Smooth muscle cell of the brain vasculature (primary cell): ENCODE measurements at places on chromosomes 5 and 9.

DNA sequence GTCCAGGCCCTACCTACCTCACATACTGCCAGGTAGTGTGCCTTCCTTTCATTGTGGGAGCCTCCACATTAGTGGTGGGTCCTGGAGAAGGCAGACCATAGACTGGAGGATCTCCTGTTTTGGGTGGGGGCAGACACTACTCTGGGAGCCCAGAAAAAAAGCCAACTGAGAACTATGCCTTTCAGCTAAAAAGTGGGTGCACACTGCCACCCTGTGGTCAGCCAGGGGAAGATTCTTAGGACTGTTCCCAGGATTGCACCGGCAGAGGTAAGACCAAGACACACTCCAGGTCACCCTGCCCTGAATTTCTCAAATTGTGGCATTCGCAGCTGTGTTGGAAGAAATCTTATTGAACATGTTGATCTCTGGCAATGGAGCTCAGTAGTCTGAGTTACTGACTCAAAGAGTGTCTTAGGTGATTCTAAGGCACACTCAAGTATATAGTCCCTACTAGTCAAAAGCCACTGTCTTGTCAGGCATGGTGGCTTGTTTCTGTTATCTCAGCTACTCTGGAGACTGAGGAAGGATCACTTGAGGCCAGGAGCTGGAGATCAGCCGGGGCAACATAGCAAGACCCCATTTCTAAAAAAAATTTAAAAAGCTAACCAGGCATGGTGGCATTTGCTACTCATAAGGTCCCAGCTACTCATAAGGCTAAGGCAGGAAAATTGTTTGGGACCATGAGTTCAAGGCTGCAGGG lies 3.6 kb downstream of the SIGMAR1 start:
- DNase-seq, result no peak

- no peak for DNase-seq
Observed at GRCh38 chr5:120447706-120448239, 16.3 kb upstream of the PRR16 start.

DNA sequence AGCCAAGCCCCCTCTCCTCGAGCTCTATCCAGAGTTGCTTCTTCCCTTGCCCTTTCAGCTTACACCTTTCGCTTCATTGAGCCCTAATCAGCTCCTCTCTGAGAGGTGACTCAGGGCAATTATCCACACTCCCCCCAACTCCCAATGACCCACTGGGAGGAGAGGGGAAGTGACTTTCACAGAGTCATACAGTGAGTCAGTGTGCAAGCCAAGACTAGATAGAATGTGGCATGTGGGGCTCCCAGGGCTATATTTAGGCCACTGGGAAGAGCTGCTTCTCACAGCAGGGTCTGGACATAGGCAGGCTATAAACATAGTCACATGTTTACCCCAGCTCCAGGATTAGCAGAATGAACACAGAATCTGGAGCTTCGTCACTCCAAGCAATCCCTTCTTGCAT lies 57.4 kb downstream of the NRG2 start:
- DNase-seq, result peak; percentile 37

- DNase-seq, result no peak
Observed at GRCh38 chr5:142357469-142358090, 32.8 kb upstream of the SPRY4 start.

- DNase-seq, result no peak
Observed at GRCh38 chr5:119333421-119333851, 22.4 kb upstream of the TNFAIP8 start.

DNA sequence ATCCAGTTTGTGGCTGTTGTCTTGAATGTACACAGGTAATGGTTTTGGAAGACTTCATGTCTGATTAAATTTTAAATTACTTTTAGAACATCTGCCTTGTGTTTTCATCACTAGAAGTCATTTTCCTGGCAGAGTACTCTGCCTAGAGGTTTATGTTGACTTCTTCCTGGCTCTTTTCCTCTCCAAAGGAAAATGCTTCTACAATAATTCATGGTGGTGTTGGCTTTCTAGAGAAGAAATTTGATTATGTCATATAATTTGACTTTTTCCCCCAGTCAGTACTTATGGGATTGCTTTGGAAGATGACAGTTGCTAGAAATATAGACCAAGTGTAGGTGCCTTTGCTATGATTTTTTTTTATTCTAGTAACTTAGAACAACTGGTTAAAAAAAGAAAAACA lies 46.8 kb downstream of the F2RL2 start:
- no peak for DNase-seq

DNA sequence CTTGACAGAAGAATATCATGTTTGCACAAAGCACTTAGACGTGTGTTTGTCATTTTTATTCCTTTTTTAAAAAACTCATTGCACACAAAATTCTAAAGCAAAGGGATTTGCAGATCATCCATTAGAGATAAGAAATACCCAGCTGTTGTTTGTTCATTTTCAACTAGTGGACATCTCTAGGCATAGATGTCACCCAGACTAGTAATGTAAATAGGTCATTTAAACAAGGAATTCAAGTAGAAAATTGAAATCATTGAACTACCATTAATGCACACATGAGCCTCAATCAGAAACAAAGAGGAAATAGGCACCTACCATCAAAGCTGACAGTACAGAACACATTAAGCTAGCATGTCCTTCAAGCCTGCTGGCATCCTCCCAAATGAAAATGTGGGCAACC lies 107.3 kb downstream of the OR2K2 start:
- DNase-seq, result no peak

DNA sequence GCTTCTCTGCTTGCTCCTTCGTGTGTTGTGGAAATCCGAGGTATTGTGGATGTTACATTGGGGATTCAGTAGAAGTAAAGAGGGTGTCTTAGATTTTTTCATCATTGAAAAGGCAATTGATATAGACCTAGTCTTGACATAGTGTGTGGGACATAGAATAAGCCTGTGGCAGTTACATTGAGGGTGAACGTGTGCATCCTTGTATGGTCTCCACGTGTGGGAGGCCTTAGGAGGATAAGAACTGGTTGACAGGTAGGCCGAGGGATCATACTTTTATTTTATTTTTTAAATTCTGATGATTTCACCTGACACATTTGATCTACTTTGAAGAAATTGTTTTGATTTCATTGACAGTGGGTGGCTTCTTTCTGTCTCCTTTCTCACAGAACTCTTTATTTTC lies 17.0 kb upstream of the FAM120AOS start:
- DNase-seq, result no peak

DNA sequence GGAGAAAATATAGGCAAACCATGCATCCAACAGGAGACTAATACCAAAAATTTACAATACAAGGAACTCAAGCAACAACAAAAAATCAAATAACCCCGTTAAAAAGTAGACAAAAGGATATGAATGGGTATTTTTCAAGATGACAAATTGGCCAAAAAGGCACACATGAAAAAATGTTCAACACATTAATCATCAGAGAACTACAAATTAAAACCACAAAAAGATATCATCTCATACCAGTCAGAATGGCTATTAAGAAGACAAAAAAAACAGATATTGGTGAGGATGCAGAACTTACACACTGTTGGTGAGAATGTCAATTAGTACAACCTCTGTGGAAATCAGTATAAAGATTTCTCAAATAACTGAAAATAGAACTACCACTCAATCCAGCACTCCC lies 35.0 kb downstream of the TEX10 start:
- DNase-seq, result no peak

DNA sequence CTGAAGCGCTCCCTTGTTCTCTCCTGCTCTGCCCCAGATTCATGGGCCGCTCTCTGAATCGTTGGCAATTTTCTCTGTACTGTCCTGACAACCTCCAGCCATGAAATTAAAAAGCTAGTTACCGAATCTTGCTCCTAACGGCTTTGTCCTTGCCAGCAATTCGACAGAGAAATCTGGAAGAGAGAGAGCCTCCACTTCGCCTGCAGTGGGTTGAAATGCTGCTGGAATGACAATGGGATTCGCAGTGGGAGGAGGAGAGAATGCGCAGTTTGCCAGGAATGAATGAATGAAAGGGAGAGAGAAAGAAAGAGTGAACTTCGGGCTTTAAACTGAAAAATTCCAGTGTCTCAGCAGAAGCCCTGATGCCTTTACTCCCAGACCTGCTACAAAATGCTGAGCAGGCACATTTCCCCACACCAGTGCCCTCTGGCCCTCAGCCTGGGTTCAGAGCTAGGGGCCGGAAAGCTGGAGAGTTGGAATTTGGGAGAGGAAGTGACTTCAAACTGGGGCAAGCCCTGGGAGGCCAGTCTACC lies 11.5 kb upstream of the BOD1 start:
- DNase-seq, result no peak

DNA sequence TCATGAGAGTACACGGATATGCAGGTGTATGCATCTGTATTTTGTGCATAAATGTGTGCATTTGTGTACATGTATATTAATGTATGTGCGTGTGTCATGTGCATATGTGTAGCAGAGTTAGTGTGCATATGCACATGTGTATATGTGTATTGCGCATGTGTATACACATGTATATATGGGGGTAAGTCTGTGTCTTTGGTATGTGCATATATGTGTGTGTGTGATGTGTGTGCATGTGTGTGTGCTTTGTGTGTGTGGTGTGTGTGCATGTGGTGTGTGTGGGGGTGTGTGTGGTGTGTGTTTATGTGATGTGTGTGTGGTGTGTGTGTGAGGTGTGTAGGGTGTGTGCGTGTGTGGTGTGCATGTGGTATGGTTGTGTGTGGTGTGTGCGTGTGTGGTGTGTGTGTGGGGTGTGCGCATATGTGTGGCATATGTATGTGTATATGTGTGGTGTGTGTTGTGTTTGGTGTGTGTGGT lies 13.1 kb upstream of the CTSL start:
- no peak for DNase-seq

- no peak for DNase-seq
Observed at GRCh38 chr9:125984461-125984860, 237.3 kb downstream of the PBX3 start.

DNA sequence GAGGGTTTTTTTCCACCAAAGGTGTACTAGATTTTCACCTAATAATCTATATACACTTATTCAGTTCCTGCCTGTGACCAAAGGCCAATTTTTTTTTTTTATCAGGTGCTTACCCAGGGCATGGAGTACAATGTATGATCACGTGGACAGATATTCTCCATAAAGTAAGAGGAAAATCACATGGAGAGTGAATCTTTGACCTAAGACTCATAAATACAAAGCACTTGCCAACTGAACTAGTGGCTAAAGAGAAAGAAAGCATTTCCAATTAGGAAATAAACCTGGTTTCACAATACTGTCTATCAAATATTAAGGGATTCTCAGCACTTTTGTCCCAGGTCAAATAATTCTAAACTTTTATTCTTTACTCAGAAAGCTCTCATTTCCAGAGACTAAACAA lies 33.0 kb upstream of the CEP120 start:
- no peak for DNase-seq

- no peak for DNase-seq
Observed at GRCh38 chr9:135505406-135506187, 5.1 kb downstream of the MRPS2 start.

GRCh38 chr5:155307229-155307628 lies 293.7 kb downstream of the KIF4B start:
- no peak for DNase-seq

GRCh38 chr5:15776346-15776745 lies 276.4 kb downstream of the FBXL7 start:
- no peak for DNase-seq

GRCh38 chr5:174903172-174903732 lies 178.9 kb downstream of the MSX2 start:
- no peak for DNase-seq

DNA sequence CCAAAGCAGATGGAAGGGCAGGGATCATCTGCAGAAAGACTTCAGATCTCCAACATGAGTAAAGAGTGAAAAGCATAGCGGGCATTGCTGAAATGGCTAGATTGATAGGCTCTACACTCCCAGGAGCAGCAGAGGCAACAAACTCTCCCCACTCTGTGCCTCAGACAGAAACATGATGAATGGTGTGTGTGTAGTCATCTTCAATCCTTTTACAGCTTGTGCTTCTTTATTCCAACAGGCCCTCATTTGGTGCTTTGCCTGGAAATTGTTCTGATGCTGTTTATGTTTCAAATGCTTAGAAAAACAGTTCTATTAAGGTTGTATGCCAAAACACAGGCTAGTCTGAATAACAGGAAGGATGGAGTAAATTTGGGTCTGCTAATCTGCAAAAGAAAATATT lies 176.2 kb downstream of the DMRTA1 start:
- DNase-seq, result no peak

DNA sequence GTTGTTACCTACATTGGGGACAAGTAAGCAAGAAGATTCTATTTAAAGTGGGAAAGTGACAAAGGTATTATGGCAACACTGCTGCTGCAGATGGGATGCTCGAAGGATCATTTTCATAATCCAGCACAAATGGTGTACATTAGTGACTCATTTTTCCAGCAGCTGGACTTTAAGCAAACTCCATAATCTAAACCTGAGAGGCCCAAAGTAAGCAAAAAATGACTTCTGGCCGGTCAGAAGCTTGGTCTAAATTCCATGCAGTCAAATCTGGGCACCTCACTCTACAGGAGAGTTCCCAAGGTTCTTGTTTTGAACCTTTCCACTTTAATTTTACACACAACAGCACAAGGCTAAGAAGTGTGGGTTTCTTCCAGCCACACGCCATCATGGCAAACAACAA lies 43.6 kb upstream of the TRAF1 start:
- no peak for DNase-seq

GRCh38 chr5:109788596-109788995 lies 98.9 kb downstream of the MAN2A1 start:
- no peak for DNase-seq

DNA sequence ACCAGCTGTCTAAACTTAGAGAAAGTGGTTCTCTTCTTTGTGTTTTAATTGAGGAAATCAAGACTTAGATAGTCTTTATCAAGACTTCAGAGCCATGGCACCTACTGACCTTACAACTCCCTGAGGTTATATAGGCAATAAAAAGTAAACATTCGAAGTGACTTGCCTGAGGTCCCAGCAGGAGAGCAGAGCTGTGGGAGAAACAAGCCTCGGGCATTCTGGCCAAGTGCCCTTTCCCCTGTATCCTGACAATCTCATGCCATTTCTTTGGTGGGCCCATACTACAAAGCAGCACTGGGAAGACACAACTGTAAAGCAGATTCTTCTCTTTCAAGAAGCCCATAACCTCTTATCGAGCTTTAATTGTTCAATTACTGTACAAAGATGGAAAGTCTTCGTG lies 23.1 kb downstream of the FREM1 start:
- no peak for DNase-seq

- DNase-seq, result no peak
Observed at GRCh38 chr5:143409926-143410325, 6.4 kb upstream of the NR3C1 start.

GRCh38 chr5:179171816-179172745 lies 111.9 kb downstream of the ZNF354C start:
- no peak for DNase-seq
